Stimulated activated CD4-positive, alpha-beta T cell treated with anti-CD3 and anti-CD28 coated beads, Interleukin-1b, Interleukin-23, amount 100 ng/mL, for 4 hours (primary cell): ENCODE measurements at places on chromosomes 16 and 17.

- DNase-seq: no peak
These were observed 25.2 kb downstream of the B4GALNT2 start for GRCh38 chr17:49157784-49158183.

- no peak for DNase-seq
These were observed 962 bp downstream of the CSHL1 start for GRCh38 chr17:63910096-63910495.

GRCh38 chr17:69480245-69480644, 65.7 kb downstream of the MAP2K6 start:
- DNase-seq: no peak

DNA sequence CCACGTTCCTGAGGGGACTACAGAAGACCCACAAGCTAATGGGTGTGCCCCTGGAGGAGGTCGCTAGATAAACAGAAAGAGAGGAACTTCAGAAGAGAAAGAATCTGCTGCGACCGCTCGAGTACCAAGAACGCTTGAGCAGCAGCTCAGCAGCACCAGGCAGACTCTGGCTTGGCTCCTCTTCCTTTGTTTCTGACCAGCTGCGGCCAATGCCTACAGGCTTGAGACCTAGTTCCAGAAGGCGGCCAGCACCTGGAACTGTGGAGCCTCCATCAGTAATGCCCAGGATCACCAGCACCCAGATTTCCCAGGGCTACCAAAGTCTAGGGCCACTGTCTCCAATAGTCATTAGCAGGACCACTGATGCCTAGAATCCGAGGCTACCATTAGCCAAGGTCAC, 26.0 kb upstream of the GOSR2 start:
- DNase-seq: no peak

- DNase-seq: no peak
These were observed 106.4 kb downstream of the YPEL2 start for GRCh38 chr17:59437791-59438281.

GRCh38 chr16:78929841-78930240, 670.7 kb downstream of the MAF start:
- DNase-seq: no peak

- no peak for DNase-seq
These were observed 873 bp downstream of the USP10 start for GRCh38 chr16:84700446-84701300.

- DNase-seq: no peak
These were observed 4.9 kb downstream of the TPSG1 start for GRCh38 chr16:1220098-1220728.

- DNase-seq: no peak
These were observed 6.2 kb downstream of the PCGF2 start for GRCh38 chr17:38741921-38742410.

DNA sequence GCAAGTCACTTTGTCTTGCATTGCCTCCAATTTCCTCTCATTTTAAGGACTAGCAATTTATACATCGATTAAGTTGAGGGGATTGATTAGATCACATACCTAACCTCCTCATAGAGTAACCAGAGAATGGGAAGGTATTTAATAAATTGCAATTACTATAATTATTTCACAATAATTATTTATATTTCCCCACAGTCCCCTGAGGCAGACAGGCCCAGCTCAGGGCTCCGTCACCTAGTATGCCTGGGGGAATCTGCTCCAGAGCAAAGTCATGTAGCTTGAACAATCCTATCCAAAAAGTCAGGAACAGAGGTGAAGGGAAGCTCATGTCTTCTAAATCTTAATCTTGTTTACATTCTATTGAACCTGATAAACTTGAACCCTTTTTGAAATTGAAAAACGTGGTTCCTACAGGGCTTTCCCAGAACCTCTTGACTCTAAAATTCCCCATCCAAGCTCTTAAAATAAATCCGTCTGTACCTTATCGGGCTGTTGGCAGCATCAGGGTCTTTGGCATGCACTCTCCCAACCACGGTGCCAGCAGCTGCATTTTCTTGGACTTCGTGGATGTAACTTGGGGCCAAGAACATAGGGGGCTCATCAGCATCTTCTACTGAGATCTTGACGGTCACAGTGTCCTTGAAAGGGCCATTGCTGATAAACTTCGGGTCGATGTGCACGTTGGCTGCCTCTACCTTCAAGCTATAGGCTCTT, 140.1 kb downstream of the CDH11 start:
- no peak for DNase-seq

DNA sequence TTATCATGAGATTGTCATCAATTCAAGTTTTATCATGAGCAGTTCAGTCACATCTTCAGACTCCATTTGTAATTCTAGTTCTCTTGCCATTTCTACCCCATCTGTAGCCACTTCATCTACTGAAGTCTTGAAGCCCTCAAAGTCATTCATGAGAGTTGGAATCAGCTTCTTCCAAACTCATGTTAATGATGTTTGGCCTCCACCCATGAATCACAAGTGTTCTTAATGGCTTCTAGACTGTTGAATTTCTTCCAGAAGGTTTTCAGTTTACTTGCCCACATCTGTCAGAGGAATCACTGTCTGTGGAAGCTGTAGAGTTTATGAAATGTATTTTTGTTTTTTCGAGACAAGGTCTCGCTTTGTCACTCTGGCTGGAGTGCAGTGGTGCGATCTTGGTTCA, 16.0 kb downstream of the NSRP1 start:
- no peak for DNase-seq

DNA sequence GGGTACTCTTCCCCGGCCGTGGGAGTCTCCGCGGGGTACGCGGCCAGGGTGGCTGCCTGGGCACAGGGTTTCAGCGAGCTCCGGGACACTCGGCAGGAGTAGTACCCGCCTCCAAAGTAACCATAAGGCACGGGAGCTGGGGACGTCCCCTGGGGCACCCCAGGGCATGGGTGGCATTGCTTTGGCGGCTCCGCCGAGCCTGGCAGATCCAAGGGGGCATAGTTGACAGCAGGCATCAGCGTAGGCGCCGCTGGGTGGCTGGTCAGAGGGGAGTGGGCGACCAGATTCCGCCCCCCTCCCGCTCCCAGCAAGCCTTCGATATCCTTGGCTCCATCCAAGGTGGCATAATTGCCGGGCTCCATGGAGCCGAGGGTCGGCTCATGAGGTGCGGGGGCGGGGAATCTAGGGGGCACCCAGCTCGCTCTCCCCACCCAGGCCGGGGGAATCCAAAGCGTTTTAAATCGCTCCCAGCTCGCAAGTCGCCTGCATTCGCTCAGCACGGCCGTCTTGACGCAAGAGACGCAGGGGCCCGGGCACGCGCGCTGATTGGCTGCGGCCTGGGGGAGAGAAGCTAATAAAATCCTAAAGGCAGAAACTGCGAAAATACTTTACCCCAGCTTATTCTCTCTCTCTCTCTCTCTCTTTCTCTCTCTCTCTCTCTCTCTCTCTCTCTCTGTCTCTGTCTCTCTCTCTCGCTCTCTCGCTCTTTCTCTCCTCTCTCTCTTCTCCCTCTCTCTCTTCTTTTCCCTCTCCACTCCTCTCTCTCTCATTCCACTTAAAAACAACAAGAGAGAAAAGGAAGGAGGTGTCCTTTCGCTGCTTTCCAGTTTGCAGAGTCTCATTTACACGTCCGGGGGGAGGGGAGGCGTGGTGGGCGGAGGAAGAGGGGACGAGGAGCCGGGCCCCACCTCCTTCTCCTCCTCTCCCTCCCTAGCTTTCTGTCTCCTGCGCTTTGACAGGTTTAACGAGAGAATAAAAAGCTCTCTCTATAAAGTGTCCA, at the start of gene HOXB13:
TSS of gene HOXB13 (minus strand) at position 519 of the 1,000 bp plus-strand sequence. CDS start at position 362, 157 bp downstream.
- peak; percentile 41 for DNase-seq

DNA sequence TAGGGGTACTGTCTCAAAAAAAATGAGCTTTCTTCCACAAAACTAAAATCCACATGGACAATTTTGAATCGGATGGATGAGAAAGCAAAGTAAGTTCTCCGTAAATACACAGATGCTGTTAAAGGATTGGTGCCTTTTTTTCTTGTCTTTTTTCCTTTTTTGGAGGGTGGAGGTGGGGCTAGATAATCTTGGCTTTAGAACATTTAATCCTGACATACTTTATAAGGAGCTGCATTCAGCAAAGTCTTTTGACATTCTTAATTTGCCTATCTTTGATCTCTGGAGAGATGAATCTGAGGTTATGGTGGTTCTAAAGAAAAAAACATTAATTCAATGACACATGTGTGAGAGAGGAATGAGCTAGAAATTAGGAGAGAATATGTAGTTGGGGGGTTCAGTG, 312.3 kb upstream of the KCNJ16 start:
- no peak for DNase-seq

GRCh38 chr17:3639981-3640596, 3.5 kb downstream of the CTNS start:
- DNase-seq: no peak

DNA sequence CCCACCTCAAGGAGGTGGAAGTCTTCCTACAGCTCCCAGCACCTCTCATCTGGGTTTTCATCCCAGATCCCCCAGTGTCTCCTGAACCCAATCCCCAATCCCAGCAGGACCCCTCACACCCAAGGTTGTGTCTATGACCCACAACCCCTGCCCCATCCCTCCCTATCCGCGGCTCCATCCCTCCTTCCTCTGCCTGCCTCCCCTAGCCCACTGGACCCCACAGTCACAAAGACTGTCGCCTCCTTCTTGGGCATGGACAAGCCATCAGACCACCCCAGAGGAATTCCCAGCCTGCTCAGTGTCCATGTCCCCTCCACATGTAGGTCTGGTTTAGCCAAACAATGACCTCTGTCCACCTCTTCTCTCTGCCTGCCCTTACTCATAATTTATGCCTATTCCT, 12.3 kb downstream of the CES1 start:
- DNase-seq: no peak

DNA sequence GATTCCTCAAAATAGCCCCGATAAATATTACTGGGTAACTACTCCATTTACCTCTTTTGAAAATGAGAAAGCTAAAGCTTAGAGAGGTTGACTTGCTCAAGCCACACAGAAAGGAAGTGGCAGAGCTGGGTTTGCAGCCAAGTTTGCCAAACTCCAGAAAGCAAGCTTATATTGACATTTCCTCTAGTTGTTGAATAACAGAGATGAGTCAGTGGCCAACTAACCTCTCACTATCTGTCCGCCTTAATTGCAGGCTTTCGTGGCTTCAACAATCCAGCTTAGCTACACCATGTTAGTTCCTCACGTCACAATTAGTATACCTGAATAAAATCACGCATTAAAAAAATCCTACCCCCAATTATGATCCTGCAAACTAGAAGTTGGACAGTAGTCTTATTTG, 151.7 kb downstream of the CNTNAP4 start:
- no peak for DNase-seq
